Type B pancreatic cell (in vitro differentiated cells): ENCODE measurements at places on chromosomes 16 and 17. TPM values are rescaled to one million over a fixed set of nuclear protein-coding genes. Genes with fewer than 3 reads are reported as not detected.

DNA sequence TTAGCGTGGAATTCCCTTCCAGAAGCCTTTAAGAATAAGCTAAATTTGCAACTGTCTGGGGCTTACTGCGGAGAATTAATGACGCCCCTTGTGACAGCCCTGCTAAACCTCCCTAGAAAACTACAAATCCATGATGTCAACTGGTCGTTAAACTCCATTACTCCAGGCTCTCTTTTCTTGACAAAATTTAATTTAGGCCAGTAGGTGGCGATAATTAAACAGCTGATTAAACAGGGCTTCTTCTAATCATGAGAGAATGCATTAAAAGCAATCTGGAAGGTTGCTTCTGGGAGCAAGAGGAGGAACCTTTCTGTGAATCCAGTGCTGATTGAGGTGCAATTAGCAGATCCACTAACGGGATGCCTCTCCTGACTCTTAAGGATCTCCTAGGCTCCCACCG, 8.1 kb upstream of the NLRP1 start:
- DNase-seq: no peak

DNA sequence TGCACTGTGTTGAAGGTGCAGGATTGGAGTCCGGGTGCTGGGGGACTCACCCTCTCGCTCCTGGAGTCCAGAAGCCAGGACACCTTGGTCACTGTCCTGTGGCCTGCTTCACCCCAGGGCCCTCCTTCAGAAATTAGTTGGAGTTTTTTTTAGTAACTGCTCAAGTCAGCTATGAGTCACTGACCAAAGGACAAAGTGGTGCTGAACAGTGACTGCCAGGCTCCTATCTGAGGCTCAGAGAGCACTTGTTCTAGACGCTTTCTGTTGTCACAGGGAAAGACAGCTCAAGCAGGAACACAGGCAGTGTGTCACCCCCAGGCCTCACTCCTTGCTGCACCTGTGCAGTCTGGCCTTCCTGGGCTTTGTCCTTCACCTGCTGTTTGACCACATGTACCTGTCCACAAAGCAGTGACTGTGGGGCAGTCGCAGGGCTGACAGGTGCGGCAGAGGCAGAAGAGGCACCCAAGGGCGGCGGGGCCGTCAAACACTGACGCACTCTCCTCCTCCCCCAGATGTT, 4.1 kb upstream of the FAAP100 start:
- no peak for DNase-seq

DNA sequence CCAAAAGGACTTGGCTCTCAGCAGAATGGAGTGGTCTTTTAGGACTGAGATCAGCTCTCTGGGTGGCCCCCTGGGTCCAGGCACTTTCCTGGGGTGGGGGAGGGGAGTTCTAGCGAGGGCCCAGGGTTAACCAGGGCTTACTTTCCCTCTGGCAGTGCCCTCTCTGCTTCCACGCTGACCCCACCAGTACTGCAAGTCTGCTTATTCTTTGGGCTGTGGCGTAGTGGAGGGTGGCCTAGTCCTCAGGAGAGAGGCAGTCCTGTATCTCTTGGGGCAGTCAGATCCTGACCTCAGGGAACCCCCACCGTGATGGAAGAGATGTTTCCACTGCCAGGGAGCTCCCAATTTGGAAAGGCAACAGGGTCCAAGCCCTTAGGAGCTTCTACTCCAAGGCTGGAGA, 79.4 kb downstream of the CCDC182 start:
- peak; percentile 49 for DNase-seq

- no peak for DNase-seq
Observed at GRCh38 chr17:78785011-78785662, 3.1 kb upstream of the CYTH1 start.

- DNase-seq: no peak
Observed at GRCh38 chr16:84842516-84843148, 22.8 kb downstream of the CRISPLD2 start.

DNA sequence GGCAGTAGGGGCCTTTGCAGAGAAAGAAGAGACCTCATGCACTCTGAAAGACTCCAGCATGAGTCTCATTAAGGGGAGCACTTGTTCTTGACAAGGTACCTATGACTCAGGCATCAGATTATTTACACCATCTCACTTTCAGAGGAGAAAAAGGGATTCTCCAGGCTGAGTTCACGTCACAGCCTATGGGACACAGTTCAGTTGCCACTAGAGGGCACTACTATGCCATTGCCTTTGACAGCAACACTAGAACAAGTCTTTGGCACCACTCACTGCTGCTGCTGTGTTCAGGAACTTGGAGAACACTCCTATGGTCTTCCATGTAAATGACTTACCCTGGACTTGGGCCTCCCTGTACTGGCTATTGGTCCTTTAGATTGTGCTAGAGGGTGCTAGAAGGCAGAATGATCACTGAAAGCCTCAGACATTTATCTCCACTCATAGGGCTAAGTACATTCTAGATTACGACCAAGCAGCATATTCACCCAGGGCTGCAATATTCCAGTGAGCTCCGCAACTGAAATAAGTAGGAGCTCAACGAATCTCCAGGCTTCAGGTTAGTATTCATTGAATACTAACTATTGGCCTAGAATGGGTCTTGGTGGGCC, 225.1 kb upstream of the CA10 start:
- no peak for DNase-seq

- no peak for DNase-seq
Observed at GRCh38 chr17:16944334-16945135, 27.4 kb downstream of the TNFRSF13B start.

DNA sequence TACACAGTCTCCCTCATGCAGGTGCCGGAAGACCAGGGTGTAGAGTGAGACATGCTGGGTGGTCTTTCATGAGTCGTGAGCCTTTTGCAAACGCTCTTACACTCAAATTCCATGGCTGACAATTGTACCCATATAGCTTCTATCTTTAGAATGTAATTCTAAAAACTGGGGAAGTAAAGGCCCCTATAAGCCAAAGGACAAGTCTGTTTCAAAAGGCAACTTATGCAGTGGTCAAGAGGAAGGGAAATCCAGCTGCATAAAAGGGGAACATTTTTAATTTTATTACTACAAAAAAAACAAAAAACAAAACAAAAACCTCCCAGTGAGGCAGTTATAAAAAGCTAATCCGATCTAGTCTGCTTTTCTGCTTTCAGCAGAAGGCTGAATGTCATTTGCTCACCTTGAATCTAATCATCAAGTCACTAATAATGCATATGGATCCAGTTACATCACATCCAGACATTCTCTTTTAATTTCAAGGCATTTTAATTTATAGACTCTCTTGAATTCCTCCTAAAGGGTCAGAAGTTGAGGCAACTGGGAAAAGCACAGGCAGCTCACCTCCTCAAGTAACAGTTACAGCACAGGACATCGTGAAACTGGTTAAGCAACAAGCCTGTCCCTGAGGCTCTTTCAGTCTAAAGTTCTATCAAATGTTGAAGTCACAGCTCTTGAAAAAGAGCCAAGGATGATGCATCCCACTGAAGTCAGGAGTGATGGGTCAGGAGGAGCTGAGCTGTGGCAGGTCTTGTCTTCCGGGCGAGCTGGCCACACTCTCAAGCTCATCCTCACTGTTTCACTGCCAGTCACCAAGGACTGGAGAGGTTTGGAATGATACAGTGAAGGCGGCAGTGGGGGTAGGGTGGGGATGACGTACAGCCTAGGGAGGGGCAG, 99.7 kb downstream of the VPS53 start:
- no peak for DNase-seq

DNA sequence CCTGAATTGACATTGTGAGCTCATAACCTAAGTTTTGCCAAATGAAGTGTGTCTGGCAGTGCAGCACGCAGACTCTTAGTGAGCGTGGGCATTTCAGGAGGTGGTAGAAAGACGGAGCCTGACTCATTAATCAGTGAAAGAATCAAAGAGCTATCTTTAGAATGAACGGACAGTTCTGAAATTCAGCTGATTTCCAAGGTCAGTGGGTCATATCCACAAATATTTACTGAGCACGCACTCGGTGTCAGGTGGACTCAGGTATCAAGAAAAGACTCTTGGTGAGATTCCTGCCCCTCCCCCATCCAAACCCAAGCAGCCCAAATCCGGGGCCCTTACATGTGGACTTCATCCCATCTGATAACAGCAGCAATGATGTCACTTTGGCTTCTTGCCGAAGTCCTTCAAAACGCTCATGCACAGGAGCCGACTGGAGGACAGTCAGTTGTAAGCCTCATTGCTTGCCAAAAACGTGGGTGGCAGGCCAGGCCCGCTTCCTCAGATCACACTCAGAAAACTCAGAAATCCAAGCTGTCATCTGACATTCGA, 185.8 kb downstream of the HS3ST3A1 start:
- DNase-seq: no peak

DNA sequence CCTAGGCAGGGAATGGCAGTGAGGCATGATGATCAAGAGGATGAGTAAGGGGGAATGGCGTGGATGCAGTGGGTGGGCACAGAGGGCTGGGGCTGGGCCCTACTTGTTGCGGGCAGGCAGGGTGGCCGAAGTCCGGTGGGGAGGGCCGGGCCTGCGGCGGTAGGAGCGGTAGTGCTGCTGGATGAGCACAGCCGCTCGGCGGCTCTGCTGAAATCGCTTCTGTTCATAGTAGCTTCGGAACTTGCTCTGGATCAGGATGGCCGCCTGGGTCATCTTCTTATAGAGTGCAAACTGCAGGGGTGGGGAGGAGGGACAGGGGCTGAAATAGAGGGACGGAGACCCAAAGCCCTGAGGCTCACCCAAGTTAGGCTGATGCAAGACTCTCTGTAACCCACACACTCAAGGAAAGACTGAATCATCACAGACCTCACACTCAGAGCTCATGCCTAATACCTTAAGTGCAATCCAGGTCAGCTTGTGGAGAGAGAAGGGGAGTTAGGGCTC, 1.5 kb upstream of the SPAG7 start:
- no peak for DNase-seq

DNA sequence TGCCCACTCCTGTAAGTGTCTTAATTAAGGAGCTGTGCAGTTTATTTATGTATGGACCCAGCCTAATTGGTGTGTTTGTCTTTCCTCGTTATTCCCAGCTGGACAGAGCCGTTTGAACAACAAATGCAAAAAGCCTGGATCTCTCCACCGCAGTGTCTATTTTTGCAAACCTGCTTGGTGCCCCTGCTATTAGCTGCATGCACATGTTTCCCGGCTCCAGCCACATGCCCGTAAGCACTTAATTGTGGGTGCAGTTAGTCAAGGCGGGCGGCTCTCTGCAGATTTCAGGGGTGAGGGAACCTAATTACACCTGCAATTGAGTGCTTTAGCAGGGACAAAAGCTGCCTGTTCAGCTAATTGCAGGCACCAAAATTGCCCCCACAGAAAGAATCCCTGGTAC, 74.0 kb upstream of the GSE1 start:
- DNase-seq: no peak

DNA sequence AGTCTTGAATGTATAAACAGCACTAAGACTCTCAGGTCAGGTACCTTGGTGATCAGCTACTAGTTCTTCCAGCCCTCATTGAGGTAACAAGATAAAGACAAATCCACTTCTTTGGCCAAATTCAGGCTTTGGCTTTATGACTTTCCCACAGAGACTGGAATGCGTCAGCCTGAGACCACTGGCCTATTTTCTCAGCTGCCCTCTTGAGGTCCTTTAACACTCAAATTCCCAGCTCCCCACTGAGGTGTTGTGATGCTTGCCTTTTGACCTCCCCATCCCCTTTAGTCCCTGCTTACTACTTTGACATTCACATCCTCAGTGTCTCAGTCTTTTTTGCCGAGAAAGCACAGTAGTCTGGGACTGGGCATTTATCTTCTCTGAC, 10.6 kb downstream of the TNFAIP1 start:
- DNase-seq: no peak

- DNase-seq: no peak
Observed at GRCh38 chr16:66689282-66689681, 7.3 kb downstream of the CMTM4 start.

DNA sequence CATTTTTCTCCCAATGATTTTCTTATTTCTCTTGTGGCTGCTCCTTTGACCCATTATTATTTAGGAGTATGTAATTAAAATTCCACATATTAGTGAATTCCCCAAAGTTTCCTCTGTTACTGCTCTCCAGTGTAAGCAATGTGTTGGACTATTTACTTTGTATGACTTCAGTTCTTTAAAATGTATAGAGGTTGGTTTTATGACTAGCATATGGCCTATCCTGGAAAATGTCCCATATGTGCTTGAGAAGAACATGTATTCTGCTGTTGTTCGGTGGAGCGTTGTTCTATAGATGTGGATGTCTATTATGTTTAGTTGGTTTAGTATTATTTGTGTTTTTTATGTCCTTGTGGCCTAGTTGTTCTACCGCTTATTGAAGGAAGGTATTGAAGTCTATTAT, 6.0 kb upstream of the NT5M start:
- DNase-seq: no peak

DNA sequence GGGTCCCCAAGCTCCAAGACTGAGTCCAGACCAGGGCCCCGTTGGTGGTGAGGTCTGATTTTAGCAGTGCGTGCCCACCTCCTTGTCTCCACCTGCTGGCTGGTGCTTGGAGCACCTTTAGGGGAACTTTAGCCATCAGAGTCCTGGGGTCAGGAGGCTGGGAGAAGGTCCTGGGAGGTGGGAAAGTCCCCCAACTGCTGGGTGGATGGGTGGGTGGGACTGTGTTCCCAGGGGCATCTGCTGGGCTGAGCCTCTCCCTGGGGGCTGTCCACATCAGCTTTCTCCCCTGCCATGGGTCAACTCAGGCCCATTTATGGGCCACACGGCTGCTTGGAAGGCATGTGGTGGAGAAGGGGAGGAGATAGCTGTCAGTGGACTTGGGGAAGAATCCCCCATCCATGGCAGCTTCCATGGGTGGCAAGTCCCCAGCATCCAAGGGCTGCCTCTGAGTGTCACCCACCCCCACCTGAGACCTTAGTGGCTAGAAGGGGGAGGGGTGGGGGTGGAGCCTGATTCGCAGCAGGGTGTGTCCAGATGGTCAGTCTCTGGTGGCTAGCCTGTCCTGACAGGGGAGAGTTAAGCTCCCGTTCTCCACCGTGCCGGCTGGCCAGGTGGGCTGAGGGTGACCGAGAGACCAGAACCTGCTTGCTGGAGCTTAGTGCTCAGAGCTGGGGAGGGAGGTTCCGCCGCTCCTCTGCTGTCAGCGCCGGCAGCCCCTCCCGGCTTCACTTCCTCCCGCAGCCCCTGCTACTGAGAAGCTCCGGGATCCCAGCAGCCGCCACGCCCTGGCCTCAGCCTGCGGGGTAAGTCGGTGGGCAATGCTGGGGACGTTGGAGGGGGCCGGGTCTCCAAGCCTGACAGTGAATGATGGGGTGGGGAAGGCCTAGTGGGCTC, at the start of gene TRPV2:
Gene TRPV2 (plus strand): TSS at position 541 of the 894 bp plus-strand sequence. CDS start 2,098 bp downstream, outside the sequence.
- DNase-seq: no peak

- DNase-seq: no peak
Observed at GRCh38 chr17:15273141-15273793, 8.1 kb upstream of the PMP22 start.

- DNase-seq: no peak
Observed at GRCh38 chr16:14458576-14458975, 171.5 kb downstream of the PARN start.

GRCh38 chr17:2385240-2386210, 15.3 kb downstream of the MNT start:
- no peak for DNase-seq

GRCh38 chr17:39988206-39988810, 7.7 kb downstream of the PSMD3 start:
- DNase-seq: no peak

- DNase-seq: no peak
Observed at GRCh38 chr16:65688301-65688700, 566.4 kb upstream of the CDH11 start.

The HES7 gene
- 0.46 TPM in 1 of 2 replicates, not detected in the other for total RNA-seq

The ENPP7 gene
- 5.3 and 20.5 TPM in 2 replicates for total RNA-seq

The ZNF469 gene
- total RNA-seq: 0.43 and 1.5 TPM in 2 replicates

The SSTR5 gene
- 0.43 and 1.8 TPM in 2 replicates for total RNA-seq

The GPR142 gene
- total RNA-seq: 4.1 and 8.8 TPM in 2 replicates

The TMC6 gene
- 94.4 and 122 TPM in 2 replicates for total RNA-seq

The FBXW10 gene
- 0.19 and 0.22 TPM in 2 replicates for total RNA-seq

The SLC13A5 gene
- 2.2 and 2.9 TPM in 2 replicates for total RNA-seq

The ACSM5 gene
- not detected in 2 replicates for total RNA-seq

The SCGB1C2 gene
- not detected in 2 replicates for total RNA-seq

The C1QTNF8 gene
- total RNA-seq: not detected in 2 replicates

The HP gene
- not detected in 2 replicates for total RNA-seq

The SLC35G6 gene
- total RNA-seq: not detected in 2 replicates
